ENCODE measurements at places on chromosomes 12 and 14.

- DNase-seq, result no peak
These were observed 40.8 kb downstream of the PAX9 start for GRCh38 chr14:36702474-36702873.

DNA sequence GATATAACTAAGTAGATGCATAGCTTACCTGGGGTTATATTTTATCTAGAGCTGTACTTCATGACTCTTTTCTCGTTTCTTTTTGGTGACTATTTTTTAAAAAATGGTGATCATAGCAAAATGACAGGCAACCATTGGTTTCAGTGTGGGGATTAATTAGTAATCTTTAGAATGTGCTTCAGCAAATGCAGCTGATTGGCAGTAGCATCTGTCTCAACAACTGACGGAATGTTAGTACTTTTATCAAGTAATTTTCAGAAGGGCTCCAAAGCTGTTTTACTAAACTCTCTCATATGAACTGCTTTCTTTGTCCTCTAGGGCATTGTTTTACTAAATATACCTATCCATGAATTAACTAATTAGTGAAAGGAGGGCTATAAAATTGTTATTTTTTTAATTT is 117.6 kb downstream of the TRMT5 start:
- no peak for DNase-seq

GRCh38 chr14:71212093-71212492 is 304.8 kb downstream of the PCNX1 start:
- no peak for DNase-seq

GRCh38 chr12:167959-168600 is 45.9 kb downstream of the SLC6A12 start:
- DNase-seq, result no peak

- no peak for DNase-seq
These were observed 24.9 kb upstream of the MED13L start for GRCh38 chr12:116302166-116303058.

DNA sequence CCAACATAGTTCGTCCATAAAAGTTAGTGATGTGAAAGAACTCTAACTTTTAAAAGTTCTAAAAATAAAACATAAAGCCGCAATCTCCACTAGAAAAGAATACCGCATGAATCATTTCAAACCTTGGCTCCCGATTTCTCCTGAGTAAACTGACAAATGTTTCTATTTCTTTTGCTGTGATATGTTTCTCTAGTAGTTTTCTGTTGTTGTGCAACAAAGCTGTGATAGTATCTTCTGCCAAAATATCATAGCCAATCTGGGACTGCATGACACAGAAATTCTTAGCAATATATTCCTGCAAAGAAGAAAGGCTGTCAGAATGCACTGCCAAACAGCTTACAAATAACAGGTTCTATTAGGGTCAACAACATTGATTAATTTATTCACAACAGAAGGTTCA is 174.0 kb downstream of the ITPR2 start:
- DNase-seq, result no peak

GRCh38 chr12:9214534-9214933 is 6.3 kb upstream of the PZP start:
- DNase-seq, result no peak

DNA sequence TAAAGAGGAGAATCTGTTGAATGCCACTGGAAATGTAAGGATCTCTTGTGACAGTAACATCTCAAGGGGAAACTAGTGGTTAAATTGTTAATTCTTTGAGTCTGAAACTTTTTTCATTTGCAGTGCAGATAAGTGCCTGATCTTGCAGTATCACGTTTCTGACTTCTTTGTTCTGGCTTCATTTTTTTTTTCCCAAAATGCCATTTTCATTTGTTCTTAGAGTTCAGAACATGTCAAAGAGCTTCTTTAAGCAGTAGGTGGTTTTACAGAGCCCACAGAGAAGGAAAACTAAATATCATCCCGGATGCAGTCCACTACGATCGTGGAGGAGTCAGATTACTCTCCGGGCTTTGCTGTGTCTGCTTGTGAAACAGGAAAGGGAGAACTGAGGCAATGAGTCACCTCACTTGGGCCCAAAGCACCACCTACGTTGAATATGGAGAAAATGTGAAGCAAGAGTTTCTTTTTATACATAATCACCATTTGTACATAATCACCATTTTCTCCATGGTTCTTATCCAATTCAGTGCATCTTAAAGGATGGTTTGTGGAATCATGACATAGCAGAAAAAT is 43.9 kb downstream of the HMGA2 start:
- no peak for DNase-seq

DNA sequence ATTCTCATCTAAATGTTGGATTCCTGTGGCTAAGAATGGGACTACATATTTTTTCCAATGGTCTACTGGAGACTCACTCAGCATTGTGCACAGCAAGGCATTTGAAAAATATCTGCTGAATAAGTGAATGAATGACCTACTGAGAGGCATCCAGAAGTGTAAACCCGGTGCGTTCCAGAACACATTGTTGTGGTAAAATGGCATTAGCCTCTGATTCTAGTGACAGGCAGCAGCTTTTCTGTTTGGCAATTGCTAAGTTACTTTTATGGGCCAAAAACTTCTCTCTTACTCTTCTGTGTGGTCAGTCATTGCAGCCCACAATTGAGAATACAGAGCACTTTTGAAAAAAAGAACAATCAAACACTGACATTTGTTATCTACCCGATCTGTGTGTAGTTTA is 36.5 kb downstream of the WIF1 start:
- no peak for DNase-seq

DNA sequence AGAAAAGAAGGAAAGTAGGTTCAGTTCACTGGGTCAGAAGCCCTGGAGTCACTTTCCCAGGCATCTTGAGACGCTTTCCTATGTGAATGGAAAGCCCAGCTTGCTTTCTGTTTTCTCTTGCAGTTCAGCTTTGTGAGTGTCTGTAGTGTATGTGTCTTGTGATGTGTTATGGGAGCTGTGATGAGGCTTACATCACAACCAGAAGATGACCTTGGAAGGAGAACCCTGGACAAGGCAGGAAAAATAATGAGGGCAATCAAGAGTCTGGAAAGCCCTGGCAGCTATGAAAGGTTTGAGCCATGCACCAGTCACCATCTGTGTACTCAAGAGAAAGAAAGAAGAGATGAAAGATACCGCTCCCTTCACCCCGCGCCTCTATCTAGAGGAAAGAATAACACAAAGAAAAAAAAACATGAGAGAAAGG is 35.2 kb upstream of the PTGR2 start:
- no peak for DNase-seq

DNA sequence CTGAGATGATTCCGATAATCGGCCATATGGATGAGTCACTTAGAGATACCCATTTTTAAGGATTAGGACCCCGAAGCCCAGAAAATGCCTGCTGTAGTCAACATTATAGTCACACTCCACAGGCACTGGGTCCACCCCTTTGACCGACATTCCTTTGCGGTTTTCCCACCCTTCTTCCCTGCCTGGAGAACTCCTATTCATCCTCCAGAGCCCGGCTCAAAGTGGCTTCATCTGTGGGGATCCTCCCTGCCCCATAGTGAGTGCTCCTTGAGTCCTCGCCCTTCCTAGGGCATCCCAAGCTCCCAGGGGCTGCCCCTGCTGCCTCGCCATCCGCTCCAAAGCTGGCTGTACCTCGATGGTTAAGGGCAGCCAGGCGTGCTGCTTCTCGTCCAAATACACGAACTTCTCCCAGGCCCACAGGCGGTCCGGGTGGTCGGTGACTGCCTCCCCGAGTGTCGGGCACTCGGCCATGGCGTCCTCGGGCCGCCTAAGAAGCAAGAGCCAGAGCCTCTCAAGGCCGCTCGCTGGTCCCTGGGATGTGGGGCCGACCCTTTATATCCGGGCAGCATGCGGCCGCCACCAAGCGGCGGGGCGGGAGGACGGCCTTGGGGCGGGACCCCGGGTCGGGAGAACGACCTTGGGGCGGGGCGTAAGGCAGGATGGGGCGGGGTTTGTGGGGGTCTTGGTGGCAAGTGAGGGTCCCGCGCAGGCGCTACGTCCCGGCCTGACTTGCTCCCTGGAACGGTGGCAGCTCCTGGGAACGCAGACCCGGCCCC is at the start of gene TCL1A:
Gene TCL1A, minus strand, starts transcription at position 530 of the 776 bp plus-strand sequence. Its CDS starts 59 bp downstream, at position 471.
- DNase-seq, result no peak

DNA sequence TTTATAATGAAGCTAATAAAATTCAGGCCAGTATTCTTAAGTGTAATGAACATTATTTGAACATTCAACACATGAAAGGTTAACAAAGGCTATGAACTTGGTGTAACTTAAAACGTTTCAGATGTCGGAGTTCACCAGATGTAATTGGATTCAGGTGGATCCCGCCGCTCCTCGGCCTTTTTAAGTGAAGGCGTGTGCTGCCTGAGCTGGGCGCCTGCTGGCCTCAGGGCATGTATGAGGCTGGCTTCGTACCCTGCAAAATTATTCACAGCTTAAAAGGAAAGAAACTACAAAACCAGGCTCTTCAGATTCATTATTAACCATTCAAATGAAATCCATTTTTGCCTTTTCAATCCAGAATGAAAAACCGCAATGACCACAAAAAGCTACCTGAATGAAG is 69.9 kb downstream of the WIF1 start:
- no peak for DNase-seq

DNA sequence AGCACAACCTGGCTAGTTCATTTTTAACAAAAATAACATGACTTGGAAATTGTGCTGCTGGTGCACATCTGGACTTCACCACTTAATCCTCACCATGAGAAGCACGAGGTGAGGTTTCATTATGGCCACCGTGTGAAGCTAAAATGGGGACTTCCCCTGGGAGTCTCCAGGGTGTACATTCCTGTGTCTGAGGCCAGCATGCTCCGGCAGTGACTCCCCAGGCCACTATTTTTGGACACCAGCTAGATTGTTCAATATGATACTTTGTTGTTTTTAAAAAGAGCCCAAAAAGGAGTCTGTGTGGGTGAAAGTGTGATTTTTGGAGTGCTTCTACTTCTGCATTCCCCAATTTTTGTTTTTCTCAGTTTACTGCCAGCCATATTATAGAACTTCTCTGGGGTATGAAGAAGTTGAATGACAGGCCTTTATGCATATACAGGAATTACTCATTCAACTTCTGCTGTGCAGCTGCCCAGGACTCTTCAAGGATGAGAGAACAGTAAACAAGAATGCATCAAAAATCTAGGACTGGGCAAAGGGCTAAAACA is 16.9 kb upstream of the AICDA start:
- DNase-seq, result no peak

DNA sequence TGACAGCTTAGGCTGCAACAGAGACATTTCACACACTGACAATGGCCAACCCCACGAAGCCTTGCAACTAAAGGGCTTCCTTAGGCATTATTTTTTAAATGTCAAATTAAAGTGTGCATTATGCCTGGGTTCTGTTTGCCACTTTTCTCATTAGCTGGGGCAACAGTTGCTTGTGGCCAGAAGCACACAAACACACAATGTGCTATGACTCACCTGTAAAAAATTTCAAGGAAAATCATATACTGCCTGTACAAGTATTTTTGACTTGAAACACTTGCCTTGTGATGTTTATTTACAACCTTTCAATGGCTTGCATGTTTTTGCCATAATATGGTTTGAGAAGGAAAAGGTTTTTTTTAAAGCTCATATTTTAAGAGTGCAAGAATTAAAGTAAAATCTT is 1.9 kb downstream of the NTN4 start:
- DNase-seq, result no peak

- DNase-seq, result no peak
These were observed 26.5 kb upstream of the SLC15A5 start for GRCh38 chr12:16303939-16304338.

GRCh38 chr12:125619723-125620122 is 554.5 kb downstream of the AACS start:
- DNase-seq, result no peak

DNA sequence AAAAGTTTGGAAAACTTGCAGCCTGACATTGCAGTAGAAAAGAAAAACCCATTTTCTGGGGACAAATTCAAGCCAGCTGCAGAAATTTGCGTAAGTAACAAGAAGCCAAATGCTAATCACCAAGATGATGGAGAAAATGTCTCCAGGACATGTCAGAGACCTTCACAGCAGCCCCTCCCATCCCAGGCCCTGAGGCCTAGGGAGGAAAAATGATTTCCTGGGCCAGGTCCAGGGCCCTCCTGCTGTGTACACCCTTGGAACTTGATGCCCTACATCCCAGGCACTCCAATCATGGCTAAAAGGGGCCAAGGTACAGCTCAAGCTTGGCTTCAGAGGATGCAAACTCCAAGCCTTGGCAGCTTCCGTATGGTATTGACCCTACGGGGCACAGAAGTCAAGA is 14.5 kb downstream of the IAPP start:
- DNase-seq, result no peak

GRCh38 chr14:32998433-32998832 is 59.8 kb downstream of the NPAS3 start:
- no peak for DNase-seq

- no peak for DNase-seq
These were observed 64.2 kb upstream of the RIC8B start for GRCh38 chr12:106710143-106710893.

GRCh38 chr14:84025106-84026012 is 1504.6 kb upstream of the FLRT2 start:
- DNase-seq, result no peak

DNA sequence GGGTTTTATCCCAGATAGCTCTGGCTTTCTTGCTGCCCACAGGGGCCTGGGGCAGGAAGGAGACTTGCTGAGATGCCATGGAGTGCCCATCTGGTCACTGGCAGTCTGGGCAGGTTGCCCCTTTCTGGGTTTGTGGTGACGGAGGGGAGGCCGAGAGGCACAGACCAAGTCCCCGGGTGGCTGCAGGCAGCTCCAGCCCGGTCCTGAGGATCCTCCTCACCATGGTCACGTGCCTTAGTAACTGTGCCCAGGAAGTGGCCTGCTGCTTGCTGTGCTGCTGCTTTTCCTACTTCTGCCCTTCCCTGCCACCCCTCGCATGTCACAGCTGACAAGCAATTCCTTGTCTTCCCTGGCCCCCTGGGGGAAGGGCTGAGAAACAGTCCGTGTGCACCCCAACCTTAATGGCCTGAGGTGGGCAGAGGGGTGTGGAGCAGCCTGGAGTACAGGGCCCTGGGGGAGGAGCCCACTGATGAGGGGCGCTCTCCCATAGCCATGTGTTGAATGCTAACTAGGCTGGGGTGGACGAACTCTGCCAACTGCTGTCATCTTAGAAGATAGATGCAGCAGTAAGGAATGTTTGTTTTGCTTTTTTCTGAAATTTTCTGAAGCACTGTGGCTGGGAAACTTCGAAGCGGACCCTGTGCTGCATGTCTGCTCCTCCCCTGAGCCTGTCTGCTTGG is 54.9 kb upstream of the SRSF5 start:
- no peak for DNase-seq

All from activated CD4-positive, CD25-positive, alpha-beta regulatory T cell treated with anti-CD3 and anti-CD28 coated beads, Interleukin-2, amount 50 U/mL, for 16 hours (primary cell).